H1 (cell line): ENCODE measurements at places on chromosomes 6 and 20.

- no peak overlapping the region for H3K4me3 ChIP-seq
- H3K4me1 ChIP-seq: no peaks in the 10 kb centered on the region
- no peaks in the 10 kb centered on the region for H3K27me3 ChIP-seq
These were observed 285.0 kb downstream of the KHDC1L start for GRCh38 chr6:72940265-72940664.

DNA sequence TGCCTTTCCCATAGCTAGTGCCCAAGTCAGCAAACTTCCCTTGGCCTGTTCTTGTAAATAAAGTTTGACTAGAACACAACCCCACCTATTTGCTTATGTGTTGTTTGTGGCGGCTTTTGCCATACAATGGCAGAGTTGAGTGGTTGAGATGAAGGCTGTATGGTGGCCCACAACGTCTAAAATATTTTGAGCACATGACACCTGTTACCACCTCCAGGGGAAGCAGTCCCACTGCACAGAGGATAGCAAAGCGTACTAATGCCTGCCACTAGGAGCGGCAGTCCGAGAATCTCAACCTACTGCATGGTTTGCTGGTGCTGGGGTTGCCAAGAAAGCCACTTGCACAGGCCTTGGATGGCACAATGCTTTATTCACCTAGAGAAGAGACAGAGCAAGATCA lies 58.6 kb downstream of the TGM2 start:
- H3K27me3 ChIP-seq: no peaks in the 10 kb centered on the region
- no peaks in the 10 kb centered on the region for H3K4me1 ChIP-seq
- H3K36me3 ChIP-seq: no peaks in the 10 kb centered on the region

GRCh38 chr20:53707371-53708055 lies 113.9 kb upstream of the ZNF217 start:
- H3K4me3 ChIP-seq: no peak overlapping the region
- no peaks in the 10 kb centered on the region; the same call in 1 of the 2 replicates for H3K27me3 ChIP-seq
- H3K4me1 ChIP-seq: peaks cover 11% of the 10 kb centered on the region
- H3K27ac ChIP-seq: no peak overlapping the region
- H3K36me3 ChIP-seq: no peaks in the 10 kb centered on the region

GRCh38 chr20:22962567-22963439 lies 72.3 kb upstream of the SSTR4 start:
- no peak overlapping the region for H3K27ac ChIP-seq
- no peaks in the 10 kb centered on the region for H3K27me3 ChIP-seq
- no peaks in the 10 kb centered on the region for H3K36me3 ChIP-seq

DNA sequence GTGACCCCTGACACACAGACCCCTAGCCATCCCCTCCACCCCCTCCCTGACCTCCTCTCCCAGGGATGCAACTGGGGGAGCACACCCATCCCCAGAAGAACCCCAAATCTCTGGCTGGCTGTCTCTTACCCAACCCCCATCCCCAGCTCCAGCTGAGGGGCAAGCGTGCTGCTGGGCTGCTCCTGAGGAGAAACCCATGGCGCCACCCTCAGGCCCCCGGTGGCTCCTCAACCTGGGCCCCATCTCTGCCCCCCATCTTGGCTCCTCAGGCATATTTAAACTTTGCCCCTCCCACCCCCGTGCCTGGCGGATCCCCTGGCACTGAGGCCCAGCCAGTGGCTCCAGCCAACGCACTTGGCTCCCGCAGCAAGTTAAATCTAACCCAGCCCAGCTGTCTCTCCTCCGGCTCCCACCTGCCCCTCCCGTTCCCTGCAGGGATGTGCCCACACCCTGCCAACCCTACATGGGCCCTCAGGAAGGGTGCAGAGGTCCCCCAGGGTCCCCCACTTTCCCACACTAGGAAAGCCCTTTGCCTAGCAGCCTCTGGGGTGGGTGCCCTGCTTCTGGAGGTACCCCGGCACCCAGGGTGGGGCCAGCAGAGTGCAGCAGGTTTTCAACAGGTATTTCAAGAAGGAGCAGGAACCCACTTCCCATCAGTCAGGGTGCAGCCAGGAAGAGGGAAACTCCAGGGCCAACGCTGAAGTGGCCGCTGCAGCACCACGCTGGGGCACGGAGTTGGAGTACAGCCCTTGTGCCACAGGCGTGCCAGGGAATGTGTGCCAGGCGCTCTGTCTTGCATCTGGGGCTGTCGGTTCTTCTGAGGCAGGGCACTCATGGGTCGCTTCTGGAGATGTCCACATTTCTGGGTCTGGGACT lies 5.3 kb upstream of the OSBPL2 start:
- H3K4me3 ChIP-seq: no peak overlapping the region
- no peaks in the 10 kb centered on the region for H3K27me3 ChIP-seq
- H3K4me1 ChIP-seq: no peaks in the 10 kb centered on the region
- no peak overlapping the region for H3K27ac ChIP-seq
- DNase-seq: no peak
- H3K36me3 ChIP-seq: no peaks in the 10 kb centered on the region

- no peaks in the 10 kb centered on the region for H3K36me3 ChIP-seq
- H3K27me3 ChIP-seq: no peaks in the 10 kb centered on the region
- no peaks in the 10 kb centered on the region for H3K4me1 ChIP-seq
These were observed 109.1 kb upstream of the GGTLC1 start for GRCh38 chr20:24097506-24098245.

DNA sequence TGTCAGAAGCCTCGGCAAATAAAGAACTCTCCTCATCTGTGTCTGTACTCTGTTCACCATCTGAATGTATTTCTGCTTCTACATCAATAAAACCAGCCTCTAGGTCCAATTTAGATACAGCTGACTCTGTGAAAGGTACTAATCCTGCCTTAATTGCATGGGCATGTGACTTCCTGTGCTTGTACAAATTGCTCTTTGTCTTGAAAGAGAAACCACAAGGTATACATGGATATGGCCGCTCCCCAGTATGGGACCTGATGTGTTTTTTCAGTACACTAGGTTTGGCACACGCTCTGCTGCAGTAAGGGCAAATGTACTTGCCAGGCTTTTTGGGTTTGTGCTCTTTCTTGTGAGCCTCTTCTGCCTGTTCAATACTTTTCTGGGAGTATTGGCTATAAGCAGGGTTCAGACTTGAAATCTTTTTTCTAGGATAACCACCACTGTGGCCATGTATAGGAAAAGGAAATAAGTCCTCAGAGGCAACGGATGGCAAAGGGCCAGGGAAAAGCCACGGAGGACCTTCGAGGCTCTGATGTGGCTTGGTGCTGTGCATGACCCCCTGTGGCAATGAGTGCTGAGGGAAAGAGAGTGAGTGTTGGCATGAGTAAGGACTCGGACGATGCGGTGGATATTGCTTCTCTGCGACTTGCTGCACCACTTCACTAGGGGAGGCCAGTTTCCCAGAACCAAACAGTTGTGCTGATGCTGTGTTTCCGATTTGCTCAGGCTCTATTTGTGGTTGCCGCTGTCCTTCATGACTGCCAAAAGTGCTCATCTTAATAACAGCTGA lies 170.9 kb downstream of the HIVEP2 start:
- no peaks in the 10 kb centered on the region for H3K27me3 ChIP-seq
- H3K36me3 ChIP-seq: no peaks in the 10 kb centered on the region
- H3K27ac ChIP-seq: no peak overlapping the region
- no peak for DNase-seq
- H3K4me1 ChIP-seq: no peaks in the 10 kb centered on the region

- H3K4me3 ChIP-seq: peak overlapping the region; percentile 43
- peak; percentile 67 for DNase-seq
- no peaks in the 10 kb centered on the region for H3K27me3 ChIP-seq
These were observed 2.7 kb upstream of the EEF1A1 start for GRCh38 chr6:73523434-73524123.

DNA sequence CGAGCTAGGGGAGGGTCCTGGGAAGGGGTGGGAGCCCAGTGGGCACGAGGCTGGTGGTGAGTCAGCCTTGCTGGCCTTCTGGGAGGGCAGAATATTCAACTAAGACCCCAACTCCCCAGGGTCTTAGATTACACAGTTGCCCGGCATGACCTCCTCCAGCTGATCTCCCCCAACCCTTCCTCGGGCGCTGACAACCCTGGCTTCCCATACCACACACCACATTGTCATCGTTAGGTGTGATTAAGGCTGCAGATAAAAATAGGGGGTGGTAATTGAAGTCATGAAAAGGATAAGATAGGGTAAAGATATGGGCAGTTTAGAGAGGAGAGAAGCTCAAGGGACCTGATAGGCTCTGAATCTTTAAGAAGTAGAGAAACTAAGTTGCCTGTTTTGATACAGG lies 10.5 kb downstream of the CDC40 start:
- H3K4me1 ChIP-seq: no peaks in the 10 kb centered on the region
- peaks cover 13% of the 10 kb centered on the region; the same call in 1 of the 2 replicates for H3K36me3 ChIP-seq
- no peak overlapping the region for H3K27ac ChIP-seq
- no peaks in the 10 kb centered on the region for H3K27me3 ChIP-seq
- DNase-seq: no peak

DNA sequence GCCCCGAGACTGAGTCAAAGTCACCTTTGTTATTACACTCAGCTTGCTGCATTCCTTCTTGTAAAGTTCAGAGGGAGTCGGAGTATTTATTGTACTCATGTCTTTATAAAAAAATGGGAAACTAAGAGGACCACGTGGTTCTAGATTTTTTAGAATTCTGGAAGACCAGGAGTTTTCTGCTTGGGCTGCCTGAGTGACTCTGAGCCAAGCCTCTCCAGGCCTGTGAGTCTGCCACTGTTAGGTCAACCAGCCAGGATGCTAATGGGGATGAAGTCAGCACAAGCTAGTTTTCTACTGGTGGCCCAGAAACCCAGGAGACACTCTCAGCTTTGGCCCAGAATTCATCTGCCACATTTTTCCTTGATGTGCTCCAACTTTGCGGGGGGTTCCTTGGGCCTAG lies 453.5 kb upstream of the SULF2 start:
- H3K4me1 ChIP-seq: no peaks in the 10 kb centered on the region
- no peak overlapping the region for H3K27ac ChIP-seq
- H3K36me3 ChIP-seq: no peaks in the 10 kb centered on the region

- no peak overlapping the region for H3K4me3 ChIP-seq
- no peak overlapping the region for H3K27ac ChIP-seq
- no peaks in the 10 kb centered on the region for H3K4me1 ChIP-seq
- no peaks in the 10 kb centered on the region for H3K36me3 ChIP-seq
- no peak for DNase-seq
These were observed 57.9 kb upstream of the DACT2 start for GRCh38 chr6:168377484-168377855.

DNA sequence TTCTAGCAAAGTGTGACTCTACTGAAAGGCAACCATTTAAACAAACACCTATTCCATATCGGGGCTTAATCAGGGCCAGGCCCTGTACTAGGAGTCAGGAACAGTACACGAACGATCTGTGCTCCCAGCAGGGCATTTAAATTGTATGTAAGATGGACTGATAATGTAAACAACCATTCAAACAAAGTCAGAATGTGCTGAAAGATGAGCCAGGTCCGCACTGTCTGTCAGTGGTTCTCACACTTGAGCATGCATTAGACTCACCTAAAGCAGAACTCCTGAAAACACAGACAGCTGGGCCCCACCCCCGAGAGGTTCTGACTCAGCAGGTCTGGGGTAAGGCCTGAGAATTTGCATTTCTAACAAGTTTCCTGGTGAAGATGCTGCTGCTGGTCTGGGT lies 81.6 kb downstream of the PXDC1 start:
- H3K4me3 ChIP-seq: no peak overlapping the region
- DNase-seq: no peak
- no peaks in the 10 kb centered on the region for H3K27me3 ChIP-seq
- no peaks in the 10 kb centered on the region for H3K4me1 ChIP-seq

DNA sequence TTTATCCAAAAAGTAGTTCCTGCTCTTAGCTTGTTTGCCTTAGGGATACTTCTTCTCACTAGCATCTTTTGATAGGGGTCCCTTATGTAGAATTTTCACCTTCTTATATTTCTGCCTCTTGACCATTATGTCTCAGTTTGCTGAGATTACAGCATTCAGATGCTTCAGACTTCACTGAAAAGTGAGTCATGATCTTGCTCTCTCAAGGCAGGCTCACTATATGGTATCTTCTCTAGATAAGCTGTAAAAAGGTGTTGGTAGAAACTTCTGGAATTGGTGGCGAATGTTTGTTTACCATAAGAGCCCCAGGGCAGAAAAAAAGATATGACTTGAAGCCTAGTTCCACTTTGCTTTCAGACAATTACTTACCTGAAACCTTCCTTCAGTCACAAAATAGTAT lies 19.7 kb downstream of the GTPBP2 start:
- no peaks in the 10 kb centered on the region for H3K4me1 ChIP-seq
- no peaks in the 10 kb centered on the region for H3K27me3 ChIP-seq
- no peak for DNase-seq
- H3K27ac ChIP-seq: no peak overlapping the region

DNA sequence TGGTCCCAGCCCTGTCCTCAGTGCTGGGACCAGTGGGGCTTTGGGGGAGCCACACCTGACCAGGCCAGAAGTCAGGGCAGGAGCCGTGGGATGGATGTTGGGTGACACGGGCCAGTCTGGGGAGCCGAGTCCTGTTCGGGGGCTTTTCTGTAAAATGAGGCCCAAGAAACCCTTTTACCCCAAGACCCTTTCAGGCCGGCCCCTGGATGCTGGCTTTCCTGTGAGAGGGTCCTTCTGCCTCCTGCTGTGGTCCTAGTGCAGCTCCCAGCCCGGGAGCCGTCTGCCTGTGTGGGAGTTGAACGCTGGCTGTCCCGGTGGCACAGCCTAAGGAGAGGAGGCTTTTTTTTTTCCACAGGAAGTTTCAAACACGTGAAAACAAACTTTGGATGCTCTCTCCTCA lies 123.2 kb downstream of the TMEM242 start:
- no peaks in the 10 kb centered on the region for H3K27me3 ChIP-seq
- no peaks in the 10 kb centered on the region for H3K4me1 ChIP-seq
- no peak for DNase-seq
- no peak overlapping the region for H3K4me3 ChIP-seq

- H3K36me3 ChIP-seq: no peaks in the 10 kb centered on the region
- peaks cover 95% of the 10 kb centered on the region for H3K27me3 ChIP-seq
- no peak overlapping the region for H3K27ac ChIP-seq
- peaks cover 34% of the 10 kb centered on the region for H3K4me1 ChIP-seq
These were observed 2.9 kb downstream of the TFAP2B start for GRCh38 chr6:50821441-50822077.

GRCh38 chr6:76347539-76347938 lies 275.1 kb upstream of the IMPG1 start:
- H3K36me3 ChIP-seq: no peaks in the 10 kb centered on the region
- H3K4me3 ChIP-seq: no peak overlapping the region
- no peaks in the 10 kb centered on the region for H3K27me3 ChIP-seq
- H3K27ac ChIP-seq: no peak overlapping the region
- no peaks in the 10 kb centered on the region for H3K4me1 ChIP-seq
